ENCODE measurements at places on chromosomes 3 and 15. TPM values are rescaled to one million over a fixed set of nuclear protein-coding genes. Genes with fewer than 3 reads are reported as not detected.

KLHL40 gene
- total RNA-seq = not detected

FAM107A gene
- not detected for total RNA-seq

DNA sequence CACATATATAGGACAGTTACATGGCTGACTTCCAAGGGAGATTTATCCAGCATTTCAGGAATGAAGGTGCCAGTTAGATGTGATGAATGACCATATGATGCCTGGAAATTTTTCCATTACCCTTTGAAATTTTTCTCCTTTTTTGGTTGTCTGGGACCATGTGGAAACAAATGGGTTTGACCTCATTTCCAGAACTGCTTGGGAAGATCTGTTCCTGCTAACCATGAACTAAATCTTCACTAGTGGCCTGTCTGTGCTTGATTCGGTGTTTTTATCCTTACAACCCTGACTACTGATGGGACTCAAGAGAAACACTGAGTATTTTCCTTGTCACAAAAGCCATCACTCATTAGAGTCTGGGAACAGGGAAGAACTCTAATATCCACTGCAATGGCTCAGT is 409.4 kb downstream of the PDCD6IP start:
- no peak overlapping the region for H3K27ac ChIP-seq
- no peak overlapping the region for H3K4me3 ChIP-seq
- no peak for DNase-seq
- H3K36me3 ChIP-seq = no peaks in the 10 kb centered on the region
- no peaks in the 10 kb centered on the region for H3K4me1 ChIP-seq
- H3K27me3 ChIP-seq = no peaks in the 10 kb centered on the region

DNA sequence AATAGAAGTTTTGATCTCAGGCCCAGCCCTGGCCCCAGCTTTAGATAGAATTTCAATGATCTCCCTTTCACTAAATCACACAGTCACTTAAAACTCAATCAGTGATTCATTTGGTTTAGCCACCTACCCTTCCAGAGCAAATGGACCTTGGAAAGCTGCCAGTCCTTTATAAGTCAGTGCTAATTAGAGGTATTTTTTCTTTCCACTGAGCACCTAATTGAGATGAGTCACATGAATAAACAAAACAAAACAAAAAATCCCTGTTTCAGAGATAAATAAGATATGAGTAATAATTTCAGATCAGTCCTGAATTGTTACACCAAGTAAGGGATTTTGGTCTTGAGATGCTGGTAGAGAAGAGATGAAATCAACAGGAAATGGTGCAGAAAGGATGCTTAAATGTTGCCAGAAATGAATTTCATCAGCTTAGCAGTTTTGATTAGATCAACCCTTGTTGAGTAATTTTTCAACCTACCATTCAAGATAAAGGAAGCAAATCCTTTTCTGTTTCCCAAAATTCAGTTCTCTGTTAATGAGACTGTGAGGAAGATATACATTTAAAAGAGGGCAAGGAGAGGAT is 352.0 kb upstream of the COL8A1 start:
- no peaks in the 10 kb centered on the region for H3K4me1 ChIP-seq
- H3K27ac ChIP-seq = no peak overlapping the region
- H3K4me3 ChIP-seq = no peak overlapping the region
- DNase-seq = no peak

TMA7 gene
- total RNA-seq = 297 TPM

- no peaks in the 10 kb centered on the region for H3K4me1 ChIP-seq
- H3K4me3 ChIP-seq = no peak overlapping the region
- H3K36me3 ChIP-seq = no peaks in the 10 kb centered on the region
- DNase-seq = no peak
- no peaks in the 10 kb centered on the region for H3K27me3 ChIP-seq
Measured at GRCh38 chr3:34782871-34783270, 856.5 kb upstream of the ARPP21 start.

DNA sequence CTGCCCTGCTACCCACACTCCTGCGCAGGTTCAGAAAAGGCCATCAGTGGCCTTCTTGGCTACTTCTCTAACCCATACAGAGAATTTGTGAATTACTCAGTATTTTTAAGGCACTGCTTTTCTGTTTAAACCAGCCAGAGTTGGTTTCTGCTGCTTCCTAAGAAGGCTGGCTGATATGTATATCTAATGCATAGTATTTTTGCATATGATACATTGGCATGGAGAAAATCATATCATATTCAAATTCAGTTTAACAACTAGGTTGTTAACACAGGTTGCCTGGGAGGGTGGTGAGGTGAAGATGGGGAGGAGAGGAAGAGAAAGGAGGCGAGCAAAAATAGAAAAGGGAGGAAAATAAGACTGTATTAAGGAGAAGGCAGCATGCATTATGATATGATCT is 132.8 kb upstream of the ADPGK start:
- no peak overlapping the region for H3K4me3 ChIP-seq
- no peaks in the 10 kb centered on the region for H3K36me3 ChIP-seq
- no peaks in the 10 kb centered on the region for H3K4me1 ChIP-seq

INKA1 gene
- total RNA-seq = 0.85 TPM

ZNF717 gene
- 4.5 TPM for total RNA-seq

Measured in CD4-positive, alpha-beta T cell (primary cell).